Activated gamma-delta T cell treated with anti-CD3 and anti-CD28 coated beads, Interleukin-2, amount 50 U/mL, for 16 hours (primary cell): ENCODE measurements at places on chromosomes 3 and 15.

- DNase-seq = no peak
These were observed 7.5 kb downstream of the DET1 start for GRCh38 chr15:88538972-88539371.

- DNase-seq = no peak
These were observed 22.8 kb upstream of the FLNB start for GRCh38 chr3:57985176-57985983.

DNA sequence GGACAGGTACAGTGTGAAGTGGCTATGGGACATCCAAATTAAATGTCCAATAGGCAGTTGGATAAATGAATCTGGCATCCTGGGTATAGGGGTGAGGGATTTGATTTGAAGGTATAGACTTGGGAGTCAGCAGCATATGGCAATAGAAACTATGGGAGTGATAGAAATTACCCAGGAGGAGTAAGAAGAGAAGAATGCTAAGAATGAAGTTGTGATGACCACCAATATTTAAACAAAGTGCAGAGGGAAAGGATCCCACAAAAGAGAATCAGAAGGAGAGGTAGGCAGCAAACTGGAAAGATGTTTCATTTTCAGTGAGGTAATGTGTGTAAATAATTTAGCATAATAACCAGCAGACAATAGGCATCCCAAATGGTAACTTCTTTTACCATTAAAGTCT lies 13.8 kb upstream of the MSL2 start:
- DNase-seq = no peak

- DNase-seq = no peak
These were observed 37.5 kb downstream of the SETMAR start for GRCh38 chr3:4340411-4341335.

GRCh38 chr3:196003611-196004010 lies 78.3 kb downstream of the TFRC start:
- no peak for DNase-seq

GRCh38 chr3:115655761-115656282 lies 32.5 kb downstream of the GAP43 start:
- DNase-seq = no peak

DNA sequence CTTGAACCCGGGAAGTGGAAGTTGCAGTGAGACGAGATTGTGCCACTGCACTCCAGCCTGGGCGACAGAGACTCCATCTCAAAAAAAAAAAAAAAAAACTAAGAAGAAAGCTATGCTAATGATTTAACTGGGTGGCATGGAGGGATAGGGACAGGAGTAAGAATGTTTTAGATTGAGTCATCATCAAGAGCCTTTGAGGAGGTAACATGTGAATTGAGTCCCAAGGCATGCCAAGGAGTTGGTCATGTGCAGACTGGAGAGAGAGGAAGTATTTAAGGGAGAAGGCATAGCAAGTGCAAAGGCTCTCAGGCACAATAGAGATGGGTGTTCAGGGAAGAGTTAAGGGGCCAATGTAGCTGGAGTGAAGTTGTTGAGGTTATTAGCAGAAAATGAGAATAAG lies 9.1 kb downstream of the BNC1 start:
- no peak for DNase-seq

DNA sequence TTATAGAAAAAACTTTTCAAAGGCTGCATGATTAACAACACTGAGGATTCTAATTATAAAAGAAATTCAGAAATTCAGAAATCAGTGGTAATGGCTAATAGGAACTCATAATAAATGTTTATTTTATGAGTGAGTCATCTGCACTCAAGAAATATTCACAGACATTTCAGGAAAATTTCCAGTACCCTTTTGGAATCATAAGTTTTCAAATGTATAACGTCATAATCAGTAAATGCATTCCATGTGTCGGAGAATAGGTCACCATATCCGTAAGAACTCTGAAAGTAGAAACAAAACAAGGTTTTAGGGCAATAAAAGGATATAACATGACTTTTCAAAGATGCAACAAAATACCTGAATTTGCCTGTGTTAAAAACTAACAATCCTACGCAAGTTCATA lies 24.7 kb downstream of the EOGT start:
- DNase-seq = no peak

- no peak for DNase-seq
These were observed 8.8 kb downstream of the TBC1D23 start for GRCh38 chr3:100269410-100270214.

DNA sequence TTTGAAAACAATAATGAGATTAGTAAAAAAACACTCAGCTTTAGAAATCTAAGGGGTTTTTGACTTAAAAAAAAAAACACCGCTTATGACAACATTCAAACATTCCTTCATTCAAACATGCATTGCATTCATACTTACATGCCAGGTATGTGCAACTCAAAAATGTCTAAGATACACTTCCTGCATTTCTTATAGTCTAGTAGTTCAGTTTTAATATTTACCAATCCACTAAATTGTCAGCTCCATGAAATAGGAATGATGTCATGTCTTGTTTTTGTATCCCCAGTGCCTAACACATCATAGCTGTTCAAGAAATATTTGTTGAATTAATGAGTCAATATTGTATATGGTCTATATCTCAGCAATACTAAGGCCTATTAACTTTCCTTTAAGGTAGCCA lies 51.7 kb downstream of the EIF4E3 start:
- DNase-seq = no peak

- DNase-seq = no peak
These were observed 167.1 kb upstream of the WNT5A start for GRCh38 chr3:55654123-55654760.

DNA sequence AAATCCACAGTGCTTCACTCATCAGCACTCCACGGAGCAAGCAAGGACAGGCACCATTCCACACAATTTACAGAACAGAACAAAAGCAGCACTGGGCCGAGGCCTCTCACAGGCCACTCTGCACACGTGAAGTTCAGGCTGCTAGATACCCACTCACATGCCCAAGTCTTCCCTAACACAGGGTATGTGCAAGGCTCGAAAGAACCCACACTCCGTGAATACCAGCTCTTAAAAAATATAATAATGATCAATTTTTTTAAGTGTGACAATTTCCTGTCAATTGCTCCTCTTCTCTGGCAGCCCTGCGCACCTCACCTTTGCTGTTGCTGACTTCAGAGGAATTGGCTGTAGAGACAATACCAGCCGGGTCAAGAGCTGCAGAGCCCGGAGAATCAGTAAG lies 19.0 kb downstream of the XPC start:
- DNase-seq = no peak

DNA sequence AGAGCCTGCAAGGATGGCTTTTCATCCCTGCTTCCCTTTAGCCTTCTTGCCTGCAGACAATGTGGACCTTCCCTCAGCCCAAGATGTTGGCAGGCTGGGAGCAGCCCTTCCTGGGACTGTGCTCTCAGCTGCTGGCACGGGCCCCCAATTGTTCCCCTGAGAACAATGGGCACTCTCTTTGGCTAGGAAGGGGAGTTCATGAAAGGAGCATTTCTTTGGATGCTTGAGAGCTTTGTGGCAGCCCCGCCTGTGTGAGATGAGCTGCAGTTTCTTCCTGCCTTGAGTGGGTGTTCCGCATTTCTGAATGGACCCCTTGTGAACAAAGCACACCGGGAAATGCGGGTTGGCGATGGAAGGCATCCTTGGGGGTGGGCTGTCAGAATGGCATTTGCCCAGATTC lies 35.0 kb upstream of the BSN start:
- DNase-seq = no peak

DNA sequence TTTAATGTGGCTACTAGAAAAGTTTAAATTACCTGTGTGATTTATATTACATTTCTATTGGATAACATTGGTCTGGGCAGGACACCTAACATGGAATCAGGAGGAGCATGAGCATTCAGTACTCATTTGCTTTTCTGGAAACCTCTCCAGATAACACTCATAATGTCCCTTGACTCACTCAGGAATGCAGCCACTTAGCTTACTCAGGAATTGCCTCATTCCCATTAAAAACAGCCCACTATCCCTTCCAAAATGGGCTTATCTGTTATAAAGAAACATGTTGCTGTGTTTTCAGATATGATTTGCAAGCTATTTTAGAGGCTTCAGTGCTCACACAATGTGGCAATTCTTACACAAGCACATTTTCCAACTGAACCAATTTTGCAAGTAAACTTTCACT lies 17.1 kb downstream of the GBE1 start:
- DNase-seq = no peak
